ENCODE measurements at places on chromosomes 3 and 15.

DNA sequence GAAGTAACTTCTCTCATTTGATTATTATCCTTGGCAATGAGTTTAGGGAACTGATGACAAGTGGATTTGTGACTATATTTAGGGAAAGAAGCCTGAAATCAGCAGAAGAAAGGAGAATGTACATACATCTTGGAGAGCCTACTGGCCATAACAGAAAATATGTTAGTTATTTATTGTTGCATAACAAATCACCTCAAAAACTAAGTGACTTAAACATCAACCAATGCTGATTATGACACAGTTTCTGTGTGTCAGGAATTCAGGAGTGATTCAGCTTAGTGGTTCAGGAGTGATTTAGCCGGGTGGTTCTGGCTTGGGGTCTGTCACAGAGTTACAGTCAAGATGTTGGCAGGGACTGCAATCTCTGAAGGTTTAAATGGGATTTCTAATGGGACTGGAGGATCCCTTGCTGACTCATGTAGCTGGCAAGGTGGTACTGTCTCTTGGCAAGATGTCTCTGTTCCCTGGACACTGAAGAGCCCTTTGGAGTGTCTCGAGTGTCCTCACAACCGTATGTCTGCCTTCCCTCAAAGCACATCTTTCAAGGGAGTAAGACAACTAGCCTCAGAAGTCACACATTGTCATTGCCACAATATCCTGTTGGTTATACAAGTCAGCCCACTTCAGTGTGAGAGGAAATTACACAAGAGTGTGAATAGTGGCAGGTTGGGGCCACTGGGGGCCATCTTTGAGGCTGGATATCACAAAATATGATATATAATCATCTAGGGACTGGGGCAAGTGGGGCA is 248.9 kb downstream of the SV2B start:
- no peak for DNase-seq

DNA sequence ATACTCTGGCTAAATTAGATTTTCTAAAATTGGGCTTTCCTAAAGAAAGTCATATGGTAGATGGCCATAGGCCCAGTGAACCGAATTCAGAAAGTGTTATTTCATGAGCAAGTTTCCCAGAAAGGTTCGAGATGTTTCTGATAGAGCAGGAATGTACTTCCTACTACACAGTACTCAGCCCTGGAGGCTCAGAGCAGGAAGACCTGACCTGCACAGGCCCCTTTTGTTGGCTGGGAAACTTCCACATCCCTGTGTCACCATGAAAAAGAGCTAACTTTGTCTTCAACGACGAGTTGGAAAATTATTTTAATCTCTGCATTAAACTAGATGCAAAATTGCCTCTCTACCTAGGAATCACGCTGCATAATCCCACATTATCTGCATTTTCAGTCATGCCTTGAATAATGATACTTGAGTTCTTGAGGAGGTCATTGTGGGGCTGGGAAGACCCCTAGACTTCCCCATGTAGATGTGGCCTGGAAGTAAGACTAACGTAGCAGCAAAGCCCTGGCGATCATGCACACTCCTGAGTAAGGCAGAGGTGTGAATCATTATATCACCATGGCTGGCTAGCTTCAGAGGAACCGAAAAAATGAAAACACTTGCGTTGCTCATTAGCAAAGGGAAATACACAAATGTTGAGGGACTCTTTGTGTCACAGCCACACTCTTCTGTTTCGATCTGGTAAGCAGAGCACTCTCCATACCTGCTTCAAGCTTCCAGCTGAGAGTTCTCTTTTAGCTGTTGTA is 47.1 kb downstream of the CMTM7 start:
- DNase-seq: no peak

GRCh38 chr3:23116081-23116837 is 86.9 kb upstream of the UBE2E2 start:
- DNase-seq: no peak

GRCh38 chr3:172449466-172450149 is 1.4 kb upstream of the GHSR start:
- no peak for DNase-seq

DNA sequence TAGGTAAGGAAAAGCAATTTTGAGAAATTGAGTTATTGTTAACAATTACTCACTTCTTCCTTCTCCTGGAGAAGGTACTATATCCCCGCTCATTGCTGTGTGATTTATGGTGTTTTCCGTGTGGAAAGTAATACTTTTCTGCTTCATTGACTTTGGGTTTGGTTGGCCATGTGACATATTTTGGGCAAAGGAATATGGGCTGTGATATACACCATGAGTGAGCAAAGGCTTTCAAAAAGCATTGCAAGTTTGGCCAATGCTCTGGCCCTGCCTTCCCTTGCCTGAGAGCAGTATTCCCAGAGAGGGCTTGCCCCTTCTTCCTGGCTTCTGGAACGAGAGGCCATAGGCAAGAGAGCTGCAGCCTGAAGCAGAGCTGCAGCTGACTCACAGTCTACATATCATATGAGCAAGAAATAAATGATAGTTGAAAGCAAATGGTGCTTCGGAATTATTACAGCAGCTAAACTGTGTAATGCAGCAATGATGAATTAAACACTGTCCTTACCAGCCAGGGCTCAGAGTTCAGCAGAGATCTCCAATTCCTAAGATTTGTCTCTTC is 216.8 kb upstream of the CD96 start:
- no peak for DNase-seq

GRCh38 chr15:45333550-45333949 is 44.8 kb downstream of the GATM start:
- DNase-seq: no peak

- DNase-seq: no peak
Measured at GRCh38 chr3:197480320-197480719, 75.4 kb downstream of the BDH1 start.

GRCh38 chr15:78402061-78402610 is 35.9 kb upstream of the IREB2 start:
- no peak for DNase-seq

DNA sequence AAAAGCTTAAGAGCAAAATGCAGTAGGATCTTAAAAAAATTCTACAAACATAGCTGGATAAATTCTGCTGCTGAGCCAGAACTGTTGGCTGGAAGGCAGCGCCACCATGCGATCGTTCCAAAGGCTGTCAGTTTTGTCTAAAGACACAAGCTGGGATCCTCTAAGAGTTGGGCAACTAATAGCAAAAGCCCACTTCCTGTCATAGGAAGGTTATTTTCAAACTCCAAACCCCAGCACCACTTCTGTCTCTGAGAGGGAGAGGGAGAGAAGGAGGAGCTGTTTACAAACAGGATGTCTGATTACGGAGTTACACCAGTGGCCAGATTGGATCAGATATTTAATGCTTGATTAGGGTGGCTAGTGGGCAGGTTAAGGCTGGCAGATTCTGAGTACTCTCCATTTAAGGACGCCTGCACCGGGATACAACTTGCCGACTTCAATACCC is 44.0 kb downstream of the EIF4E3 start:
- peak; percentile 70 for DNase-seq

GRCh38 chr3:187758318-187758955 is 13.2 kb upstream of the BCL6 start:
- no peak for DNase-seq

- no peak for DNase-seq
Measured at GRCh38 chr3:95905182-95905581, 909.2 kb upstream of the EPHA6 start.

DNA sequence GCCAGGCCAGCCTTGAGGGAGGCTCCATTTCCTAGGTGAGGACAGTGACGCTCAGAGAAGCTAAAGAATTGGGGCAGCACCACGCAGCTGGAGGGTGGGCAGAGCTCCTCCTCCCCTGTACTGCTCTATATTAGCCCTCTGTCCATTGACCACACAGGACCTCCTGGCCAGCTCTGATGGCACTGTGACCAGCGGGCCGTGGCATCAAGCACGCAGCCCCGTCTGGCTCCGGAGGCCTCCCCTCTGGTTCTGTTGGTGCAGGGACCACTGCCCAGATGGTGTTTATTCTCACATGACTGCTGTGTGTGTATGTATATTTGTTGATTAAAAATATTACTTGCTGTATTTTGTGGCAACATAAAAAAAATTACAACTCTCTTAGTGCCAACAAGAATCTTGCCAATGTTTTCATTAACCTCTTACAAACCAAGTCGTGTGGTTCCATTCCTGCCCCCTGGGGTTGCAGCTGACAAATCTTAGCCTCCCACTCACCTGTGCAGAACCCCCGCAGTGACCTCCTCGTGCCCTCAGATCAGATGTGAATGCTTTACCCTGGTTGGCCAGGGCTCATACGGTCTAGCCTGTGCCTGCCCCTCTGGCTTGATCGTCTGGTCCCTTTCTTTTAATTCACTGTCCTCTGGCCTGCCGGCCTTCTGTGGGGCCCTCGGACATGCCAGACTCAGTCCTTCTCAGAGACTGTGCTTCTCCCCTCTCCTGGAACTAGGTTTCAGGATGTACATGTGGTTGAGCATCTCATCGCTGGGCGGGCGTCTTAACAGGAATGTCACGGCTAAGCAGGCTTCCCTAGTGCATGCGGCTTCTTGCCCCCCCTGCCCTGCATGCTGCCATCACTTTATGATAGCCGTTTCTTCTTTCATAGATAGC is 14.8 kb downstream of the CHCHD6 start:
- DNase-seq: no peak

- no peak for DNase-seq
Measured at GRCh38 chr3:48634661-48635221, 520 bp downstream of the SLC26A6 start.

DNA sequence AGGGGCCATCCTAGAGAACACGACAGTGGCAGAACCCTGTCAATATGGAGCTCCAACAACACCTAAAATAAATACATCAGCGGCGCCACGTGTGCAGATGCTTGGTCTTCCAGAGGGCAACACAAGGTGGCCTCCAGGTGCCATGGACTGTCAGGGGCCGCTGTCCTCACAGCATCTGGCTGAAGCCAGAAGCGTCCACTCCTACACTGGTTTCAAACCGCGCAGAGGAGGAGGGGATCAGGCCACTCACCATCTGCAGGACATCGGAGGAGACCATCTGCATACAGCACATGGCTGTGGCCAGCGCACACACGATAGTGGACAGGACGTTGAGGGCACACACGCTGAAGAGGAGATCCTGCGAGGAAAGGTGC is 118.2 kb downstream of the NSMCE3 start:
- no peak for DNase-seq

DNA sequence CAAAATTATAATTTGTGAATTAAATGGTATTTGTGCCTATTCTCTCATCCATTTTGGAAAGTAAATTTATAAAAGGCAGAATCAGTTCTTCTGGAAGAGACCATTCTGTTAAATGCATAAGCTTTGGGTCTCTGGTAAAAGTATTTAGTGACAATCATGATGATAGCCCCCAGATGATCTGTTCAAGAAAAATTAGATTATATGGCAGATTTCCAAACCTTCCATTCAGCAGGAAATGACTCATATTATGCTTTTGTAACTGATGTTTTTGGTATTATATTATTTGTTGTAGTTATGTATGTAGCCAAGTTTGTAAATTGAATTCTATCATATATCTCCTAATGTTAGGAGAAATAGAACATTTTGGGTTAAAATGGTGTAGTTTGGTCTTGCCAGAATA is 340.8 kb upstream of the DPH6 start:
- no peak for DNase-seq

GRCh38 chr3:126494204-126494969 is 18.7 kb upstream of the ZXDC start:
- DNase-seq: no peak

GRCh38 chr15:64774037-64774628 is 1.3 kb downstream of the RBPMS2 start:
- DNase-seq: no peak

DNA sequence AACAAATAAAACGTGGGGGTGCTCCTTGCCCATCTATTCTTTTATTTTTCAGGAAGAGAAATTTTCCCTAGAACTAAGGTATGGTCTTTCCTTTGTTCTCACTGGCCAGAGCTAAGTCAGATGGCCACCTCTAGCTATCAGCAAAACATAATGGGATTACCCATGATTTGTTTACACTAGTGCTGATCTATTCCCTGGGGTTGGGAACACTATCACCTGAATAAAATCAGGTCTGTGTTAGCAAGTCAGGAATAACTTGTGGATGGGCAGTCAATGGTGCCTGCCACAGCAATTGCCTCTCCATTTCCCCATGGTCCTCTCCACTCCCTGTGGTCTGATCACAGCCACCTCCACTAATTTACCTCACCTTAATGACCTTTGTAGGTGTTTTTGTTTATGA is 181.7 kb upstream of the CADPS start:
- no peak for DNase-seq

DNA sequence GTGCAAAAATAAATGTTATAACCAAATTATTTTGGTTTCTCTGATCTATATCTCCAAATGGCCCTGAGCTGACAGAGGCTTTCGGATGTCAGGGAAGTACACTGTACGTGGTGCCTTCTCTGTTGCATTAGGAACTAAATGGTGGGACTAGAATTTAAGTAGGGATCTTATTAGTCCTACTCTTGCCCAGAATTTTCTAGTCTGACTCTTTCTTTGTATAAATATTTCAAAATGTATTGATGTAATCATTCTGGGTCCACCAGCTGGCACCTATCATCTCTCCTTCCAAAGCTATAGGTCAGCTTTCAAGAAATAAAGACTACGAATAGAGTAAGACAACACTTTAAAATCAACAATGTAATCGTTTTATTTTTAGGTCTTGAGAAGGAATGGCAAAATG is 22.3 kb upstream of the MLF1 start:
- DNase-seq: no peak

- DNase-seq: no peak
Measured at GRCh38 chr3:188554404-188554803, 400.4 kb downstream of the LPP start.

GRCh38 chr15:79093352-79093935 is 2.9 kb upstream of the RASGRF1 start:
- DNase-seq: no peak

GRCh38 chr3:126131881-126132750 is 48.2 kb upstream of the SLC41A3 start:
- no peak for DNase-seq

- no peak for DNase-seq
Measured at GRCh38 chr15:48006031-48006511, 114.7 kb upstream of the SLC24A5 start.

GRCh38 chr15:34116620-34117019 is 14.7 kb downstream of the PGBD4 start:
- DNase-seq: no peak

DNA sequence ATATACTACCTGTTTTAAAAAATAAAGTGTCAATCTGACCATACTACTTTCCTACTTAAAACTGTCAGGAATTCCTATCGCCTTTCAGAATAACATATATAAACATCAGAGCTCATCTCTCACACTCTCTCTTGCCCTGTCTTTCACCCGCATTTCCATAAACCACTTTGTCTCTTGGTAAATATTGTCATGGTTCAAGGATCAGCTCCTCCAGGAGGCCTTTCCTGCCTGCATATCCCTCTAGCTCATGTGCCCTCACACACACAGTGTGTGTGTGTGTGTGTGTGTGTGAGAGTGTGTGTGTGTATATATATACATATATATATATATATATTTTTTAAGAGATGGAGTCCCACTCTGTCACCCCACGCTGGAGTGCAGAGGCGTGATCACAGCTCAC is 6.7 kb downstream of the SUMF1 start:
- no peak for DNase-seq

Measured in breast epithelium (tissue), 4 donors.